ENCODE measurements at places on chromosomes 5 and 9.

DNA sequence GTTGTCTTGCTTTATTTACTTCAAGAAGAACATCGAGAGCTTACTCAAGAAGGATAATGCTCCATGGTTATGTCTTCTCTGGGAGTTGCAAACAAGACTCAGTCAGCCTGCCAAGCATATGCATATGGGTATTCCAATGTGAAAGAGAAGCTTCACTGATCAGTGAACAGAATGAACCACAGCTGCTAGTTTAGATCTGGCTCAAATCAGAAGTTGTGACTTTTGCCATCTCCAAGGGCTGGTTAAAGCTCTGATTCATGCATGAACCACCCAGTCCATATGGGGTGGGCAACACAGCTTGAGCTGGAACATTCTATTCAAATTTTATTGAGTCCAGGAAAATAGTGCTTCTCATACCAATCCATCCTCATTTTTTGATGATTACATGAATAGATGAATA is 50.0 kb downstream of the ATPSCKMT start:
- no peak for DNase-seq

DNA sequence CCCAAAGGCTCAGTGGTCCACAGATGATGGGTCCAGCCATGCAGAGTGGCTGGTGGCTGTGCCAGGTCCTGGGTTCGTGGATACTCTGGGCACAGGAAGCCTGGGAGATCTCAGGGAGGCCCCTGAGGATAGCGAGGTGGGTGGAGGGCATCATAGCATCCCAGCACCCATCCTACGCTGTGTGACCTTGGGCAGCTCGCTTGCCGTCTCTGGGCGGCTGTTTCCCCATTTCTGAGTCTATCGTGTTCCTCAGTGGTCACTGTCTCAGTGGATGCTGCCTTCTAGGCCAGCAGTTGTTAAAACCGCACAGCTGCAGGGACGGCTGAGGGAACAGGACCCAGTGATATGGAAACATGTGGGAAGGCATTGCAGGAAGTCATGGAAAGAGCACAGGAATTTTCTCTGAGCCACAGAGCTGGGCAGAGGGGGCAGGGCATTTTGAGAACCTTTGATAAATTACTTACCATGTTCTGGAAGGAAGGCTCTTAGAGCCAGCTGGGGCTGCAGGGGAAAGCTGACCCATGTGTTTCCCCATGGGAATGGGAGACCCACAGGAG is 86.4 kb upstream of the COL5A1 start:
- no peak for DNase-seq

GRCh38 chr9:94768766-94769165 is 42.3 kb downstream of the AOPEP start:
- no peak for DNase-seq

DNA sequence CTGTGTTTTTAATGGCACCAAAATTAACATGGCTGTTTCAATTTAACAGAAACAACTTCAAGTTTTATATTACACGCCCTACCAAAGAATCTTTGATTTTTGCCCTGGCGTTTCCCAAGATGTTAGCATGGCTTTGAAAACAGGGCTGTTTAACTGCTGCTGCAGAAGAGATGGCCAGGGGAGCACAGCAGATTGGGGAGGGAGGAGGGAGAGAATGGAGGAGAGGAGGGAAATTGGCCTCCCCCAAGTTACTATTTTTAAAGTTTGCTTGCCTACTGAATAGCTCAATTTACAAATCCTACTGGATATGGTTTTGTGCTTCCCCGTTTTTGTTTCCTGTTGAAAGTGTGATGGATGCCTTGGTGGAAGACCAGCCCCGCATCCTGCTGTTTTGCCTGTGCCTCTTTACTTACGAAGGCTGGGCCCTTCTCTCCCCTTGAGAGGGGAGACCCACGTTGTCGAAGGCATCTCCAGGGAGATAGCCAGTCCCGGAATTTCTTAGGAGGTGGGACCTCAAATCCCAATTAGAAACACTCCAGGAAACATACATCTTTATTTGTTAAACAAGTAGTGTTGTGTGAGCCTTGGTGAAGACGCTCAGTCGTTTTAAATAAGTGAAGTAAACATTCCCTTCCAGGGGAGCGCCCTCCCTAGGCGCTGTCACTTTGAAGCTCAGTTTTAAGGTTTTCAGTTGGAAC is 98.6 kb downstream of the AOPEP start:
- no peak for DNase-seq

DNA sequence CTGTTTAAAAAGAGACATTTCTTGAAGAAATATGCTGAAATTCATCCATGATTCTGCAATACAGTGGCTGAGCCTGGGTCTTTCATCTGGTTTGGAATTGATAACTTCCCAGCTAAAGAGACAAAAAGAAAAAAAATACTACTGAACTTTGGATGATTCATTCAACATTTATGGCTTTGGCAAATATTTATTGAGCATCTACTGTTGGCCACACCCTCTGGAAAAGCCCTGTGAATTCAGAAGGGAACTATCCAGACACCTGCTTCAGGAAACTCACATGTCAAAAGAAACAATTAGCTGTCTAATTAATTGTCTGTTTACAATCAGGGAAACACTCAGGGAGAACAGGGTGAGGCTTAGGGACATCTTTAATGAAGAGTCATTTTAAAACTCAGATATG is 17.8 kb upstream of the ZNF622 start:
- no peak for DNase-seq

DNA sequence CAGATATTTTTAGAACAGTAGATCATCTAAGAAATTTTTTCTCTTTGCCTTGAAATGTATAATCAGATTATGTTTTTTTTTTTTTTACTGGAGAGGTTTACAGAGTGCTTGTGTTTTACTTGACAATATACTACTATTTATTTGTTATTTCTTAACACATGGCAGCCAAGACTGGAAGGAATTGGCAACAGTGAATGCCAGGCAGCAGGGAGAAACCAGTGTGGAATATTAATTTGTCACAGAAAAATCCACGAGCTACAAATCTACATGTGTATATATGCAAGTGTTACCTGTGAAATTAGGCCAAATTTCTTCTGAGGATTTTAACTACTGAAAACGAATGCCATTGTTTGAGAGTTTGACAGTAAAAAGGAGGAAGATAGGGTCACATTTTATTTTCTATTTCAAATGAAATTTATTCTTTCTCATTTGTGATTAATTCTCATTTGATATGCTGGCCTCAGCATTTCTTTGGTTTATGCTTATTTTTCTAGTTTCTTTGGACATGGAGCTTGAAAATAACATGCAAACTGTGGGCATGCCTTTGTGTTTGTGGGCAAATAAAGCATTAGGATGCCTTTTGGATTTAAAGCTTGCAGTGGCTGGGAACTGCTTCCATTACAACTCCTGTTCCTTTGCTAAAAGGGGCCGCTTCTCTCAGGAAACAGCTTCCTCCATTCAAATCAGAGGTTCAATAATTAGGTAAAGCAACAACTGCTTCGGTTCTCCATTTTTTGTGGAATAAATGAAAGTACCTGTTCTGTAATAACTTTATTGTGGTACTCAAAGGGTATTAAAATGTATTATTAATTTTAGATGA is 39.0 kb upstream of the ZFYVE16 start:
- DNase-seq, result no peak

DNA sequence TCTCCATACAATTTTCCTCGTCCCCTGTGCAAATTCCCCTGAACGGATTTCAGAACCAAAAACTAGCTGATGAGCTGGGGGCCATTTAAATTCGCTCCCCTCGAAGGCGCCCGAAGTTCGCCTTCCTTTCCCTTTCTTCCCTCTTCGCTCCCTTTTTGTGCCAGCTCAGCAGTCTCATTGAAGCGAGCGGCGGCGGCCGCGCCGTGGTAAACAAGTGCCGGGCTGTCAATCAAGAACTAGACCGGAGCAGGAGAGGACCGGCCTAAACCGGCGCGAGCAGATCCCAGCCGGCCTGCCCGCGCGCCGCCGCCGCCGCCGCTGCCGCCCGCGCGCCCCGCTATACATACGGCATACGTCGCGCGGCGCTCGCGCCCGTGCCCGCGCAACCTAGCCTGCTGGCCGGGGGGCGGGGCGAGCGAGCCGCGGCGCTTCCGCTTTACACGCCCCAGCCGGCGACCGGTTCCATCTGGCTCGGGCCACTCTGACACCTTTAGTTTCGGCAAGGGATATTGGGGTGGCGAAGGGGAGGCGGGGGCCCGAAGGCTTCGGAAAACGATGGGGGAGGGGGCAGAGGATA is 3.1 kb downstream of the ARRDC3 start:
- peak; percentile 98 for DNase-seq

- no peak for DNase-seq
Observed at GRCh38 chr5:74031536-74031935, 405.5 kb downstream of the ARHGEF28 start.

DNA sequence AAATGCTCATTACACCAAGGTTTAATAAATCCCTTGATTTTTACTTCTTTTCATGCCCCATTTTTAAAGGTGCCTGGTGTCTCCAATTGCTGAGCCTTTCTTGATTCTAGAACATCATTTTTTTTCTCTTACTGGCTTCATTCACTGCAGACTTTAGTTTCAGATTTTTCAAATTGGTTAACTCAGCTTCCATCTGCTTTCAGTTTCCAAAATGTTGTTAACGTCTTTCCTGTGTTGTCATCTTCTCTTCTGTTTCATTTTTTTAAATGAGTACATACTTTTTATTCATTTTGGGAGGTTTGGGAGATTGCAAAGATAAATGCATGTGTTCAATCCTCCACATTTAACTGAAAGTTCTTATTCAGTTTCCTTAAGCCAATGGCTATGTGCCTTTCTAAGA is 126.4 kb upstream of the CCNG1 start:
- DNase-seq, result no peak

DNA sequence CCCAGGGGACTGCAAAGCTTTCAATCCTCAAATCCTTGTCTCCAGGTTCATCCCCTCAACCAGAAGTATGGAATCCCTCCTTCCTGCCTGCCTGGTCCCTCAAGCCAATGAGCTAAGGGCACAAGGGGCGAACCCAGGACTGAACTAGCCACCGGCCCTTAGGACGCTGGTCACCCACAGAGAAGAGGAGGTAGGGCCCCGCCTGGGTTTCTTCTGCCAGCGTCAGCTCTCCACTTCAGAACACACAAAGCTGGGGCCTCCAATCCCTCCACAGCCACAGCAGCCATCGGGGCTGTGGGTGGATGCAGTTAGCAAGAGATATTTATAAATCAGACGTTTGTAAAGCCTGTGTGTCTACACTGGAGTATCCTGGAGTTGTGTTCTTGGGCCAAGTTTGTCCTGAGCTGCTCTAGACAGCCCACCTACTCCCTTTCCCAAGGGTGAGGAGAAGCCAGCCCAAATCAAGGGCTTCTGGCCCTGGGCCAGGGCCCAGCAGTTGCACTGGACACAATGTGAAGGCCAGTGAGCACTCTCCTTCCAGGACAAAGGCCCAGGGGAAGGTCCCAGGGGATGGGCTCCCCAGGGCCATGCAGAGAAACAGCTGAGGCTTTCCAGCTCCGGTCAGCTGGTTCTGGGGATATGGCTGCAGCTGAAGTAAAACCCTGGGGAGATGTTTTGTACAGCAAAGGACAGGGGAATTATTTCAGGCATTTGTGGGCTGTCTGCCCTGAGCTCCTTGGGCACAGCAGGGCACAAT is 18.9 kb downstream of the AMBP start:
- peak; percentile 57 for DNase-seq

DNA sequence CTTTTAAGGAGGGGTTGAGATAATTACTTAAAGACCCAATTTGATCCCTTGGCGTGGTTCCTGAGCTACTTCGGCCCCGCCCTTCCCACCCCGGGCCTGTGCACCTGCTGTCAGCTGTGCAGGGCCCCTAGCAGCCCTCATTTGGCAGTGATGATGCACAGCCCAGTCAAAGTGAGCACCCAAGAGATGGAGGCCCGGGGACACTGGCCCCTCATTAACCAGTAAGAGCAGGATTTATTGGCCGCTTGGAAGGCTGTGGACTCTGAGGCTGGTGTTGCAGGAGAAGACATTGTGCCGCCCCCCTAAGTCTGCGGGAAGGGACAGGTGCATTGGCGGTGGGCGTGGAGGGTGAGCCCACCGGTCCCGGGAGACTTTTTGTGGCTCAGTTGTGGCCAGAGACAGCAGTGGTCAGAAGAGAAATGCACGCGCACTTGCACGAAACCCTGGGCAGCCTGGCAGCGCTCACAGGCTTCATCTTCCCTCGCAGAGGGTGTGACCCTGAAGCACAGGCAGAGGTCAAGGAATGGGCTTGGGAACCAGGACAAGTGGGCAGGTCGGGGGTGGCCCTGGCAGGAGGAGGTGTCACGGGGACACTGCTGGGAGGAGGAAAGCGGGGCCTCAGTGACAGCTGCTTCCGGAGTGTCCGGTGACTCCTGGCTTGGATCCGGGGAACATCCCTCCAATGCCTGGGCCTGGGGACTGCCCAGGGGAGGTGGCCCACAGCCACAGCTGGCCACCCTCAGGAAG is 74.0 kb upstream of the RXRA start:
- DNase-seq, result no peak

- no peak for DNase-seq
Observed at GRCh38 chr9:4517274-4517673, 27.0 kb downstream of the SLC1A1 start.

DNA sequence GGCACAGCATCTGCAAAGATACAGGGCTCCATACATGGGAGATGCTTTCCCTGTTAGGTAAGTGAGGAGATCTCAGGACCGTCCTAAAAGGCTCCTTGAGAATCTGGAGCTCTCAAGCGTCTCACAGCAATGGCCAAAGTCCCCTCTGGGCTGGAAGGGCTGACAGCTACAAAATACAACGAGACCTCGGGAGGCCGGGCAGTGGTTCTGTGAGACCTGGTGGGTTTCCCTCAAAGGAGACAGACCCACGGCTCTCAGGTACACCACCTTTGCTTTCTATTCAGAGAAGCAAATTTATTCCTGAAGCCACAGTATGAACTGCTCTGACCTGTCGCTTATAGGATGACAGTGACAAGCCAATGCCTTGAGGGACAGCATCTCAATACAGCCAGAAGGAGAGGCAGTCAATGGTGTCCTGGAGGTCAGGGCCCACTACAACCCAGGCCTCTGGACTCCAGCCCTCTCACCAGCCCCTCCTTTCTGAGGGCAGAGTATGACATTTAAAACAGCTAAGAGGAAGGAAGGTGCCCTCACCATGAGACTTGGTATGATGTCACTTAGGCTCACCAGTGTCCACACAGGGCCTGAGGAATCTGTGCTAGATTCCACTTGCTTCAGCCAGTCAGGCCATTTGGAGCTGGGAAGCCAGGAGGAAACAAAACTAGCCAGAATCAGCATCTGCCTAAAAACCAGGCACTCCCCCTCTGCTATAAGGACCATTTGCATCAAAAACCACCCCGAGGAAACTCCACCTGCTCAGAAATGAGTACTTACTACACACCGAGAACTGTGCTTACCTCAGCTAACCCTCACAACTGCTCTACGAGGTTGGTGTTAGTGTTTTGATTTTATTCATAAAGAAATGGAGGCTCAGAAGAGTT is 86.5 kb upstream of the FSTL4 start:
- DNase-seq, result peak; percentile 42

GRCh38 chr9:99140685-99141314 is 35.9 kb downstream of the TGFBR1 start:
- DNase-seq, result no peak

- DNase-seq, result no peak
Observed at GRCh38 chr5:74056107-74056788, 430.3 kb downstream of the ARHGEF28 start.

DNA sequence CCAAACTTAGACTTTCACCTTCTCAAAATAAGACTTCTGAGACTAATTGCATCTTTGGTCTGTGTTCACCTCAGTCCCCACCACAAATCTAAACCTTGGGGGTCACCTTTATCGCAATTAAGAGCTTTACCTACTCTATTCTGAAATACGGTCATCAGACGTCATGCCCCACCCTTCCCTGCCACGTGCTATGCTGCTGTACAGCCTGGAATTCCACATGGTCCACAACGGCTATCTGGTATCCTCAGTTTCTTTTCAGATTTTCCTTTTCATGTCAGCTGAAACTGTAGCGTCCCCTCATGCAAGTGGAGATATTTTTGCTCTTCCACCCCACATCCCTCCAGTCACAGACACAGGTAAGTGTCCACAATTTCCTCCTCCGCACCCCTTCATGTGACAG is 511.1 kb downstream of the DIRAS2 start:
- no peak for DNase-seq

Measured in type B pancreatic cell (in vitro differentiated cells).